ENCODE measurements at places on chromosomes 6 and 20. TPM values are rescaled to one million over a fixed set of nuclear protein-coding genes. Genes with fewer than 3 reads are reported as not detected.

IL22RA2 gene
- not detected for total RNA-seq

DCDC2 gene
- total RNA-seq, result 6.1 TPM

PRR18 gene
- total RNA-seq, result not detected

TRIM40 gene
- total RNA-seq, result not detected

OR12D3 gene
- not detected for total RNA-seq

RNF144B gene
- 0.62 TPM for total RNA-seq

FAM217A gene
- not detected for total RNA-seq

THEMIS gene
- not detected for total RNA-seq

SLC32A1 gene
- total RNA-seq, result not detected

LAMA2 gene
- total RNA-seq, result 58.3 TPM

LRRC73 gene
- total RNA-seq, result 0.62 TPM

LRP11 gene
- 125 TPM for total RNA-seq

PPP1R3G gene
- 2.9 TPM for total RNA-seq

HTR1E gene
- total RNA-seq, result under 0.01 TPM

SLC44A4 gene
- not detected for total RNA-seq

EBF4 gene
- 1.2 TPM for total RNA-seq

TINAG gene
- total RNA-seq, result not detected

HIVEP1 gene
- total RNA-seq, result 8.7 TPM

ATXN1 gene
- total RNA-seq, result 34.2 TPM

FAM184A gene
- total RNA-seq, result 1.1 TPM

HRH3 gene
- total RNA-seq, result not detected

MYH7B gene
- 0.33 TPM for total RNA-seq

TNFRSF21 gene
- total RNA-seq, result 3.5 TPM

CAPN11 gene
- not detected for total RNA-seq

NCOA5 gene
- 9.2 TPM for total RNA-seq

GJA1 gene
- 355 TPM for total RNA-seq

CLDN20 gene
- total RNA-seq, result not detected

MLN gene
- not detected for total RNA-seq

RIMS4 gene
- not detected for total RNA-seq

IYD gene
- not detected for total RNA-seq
